H4 (cell line): ENCODE measurements at places on chromosomes 13 and 19. TPM values are rescaled to one million over a fixed set of nuclear protein-coding genes. Genes with fewer than 3 reads are reported as not detected.

RDH8 gene
- not detected in 2 replicates for total RNA-seq

TMEM205 gene
- 74.7 and 139 TPM in 2 replicates for total RNA-seq

OR7C1 gene
- not detected in 2 replicates for total RNA-seq

UNC13A gene
- total RNA-seq = 0.04 TPM in 1 of 2 replicates, not detected in the other
